Glomerular endothelial cell (primary cell): ENCODE measurements at places on chromosomes 6 and 20.
A peak's percentile ranks its signal among the peaks of the same experiment; 100 is the strongest.

GRCh38 chr6:29631860-29632731 lies 887 bp downstream of the GABBR1 start:
- no peak for DNase-seq

DNA sequence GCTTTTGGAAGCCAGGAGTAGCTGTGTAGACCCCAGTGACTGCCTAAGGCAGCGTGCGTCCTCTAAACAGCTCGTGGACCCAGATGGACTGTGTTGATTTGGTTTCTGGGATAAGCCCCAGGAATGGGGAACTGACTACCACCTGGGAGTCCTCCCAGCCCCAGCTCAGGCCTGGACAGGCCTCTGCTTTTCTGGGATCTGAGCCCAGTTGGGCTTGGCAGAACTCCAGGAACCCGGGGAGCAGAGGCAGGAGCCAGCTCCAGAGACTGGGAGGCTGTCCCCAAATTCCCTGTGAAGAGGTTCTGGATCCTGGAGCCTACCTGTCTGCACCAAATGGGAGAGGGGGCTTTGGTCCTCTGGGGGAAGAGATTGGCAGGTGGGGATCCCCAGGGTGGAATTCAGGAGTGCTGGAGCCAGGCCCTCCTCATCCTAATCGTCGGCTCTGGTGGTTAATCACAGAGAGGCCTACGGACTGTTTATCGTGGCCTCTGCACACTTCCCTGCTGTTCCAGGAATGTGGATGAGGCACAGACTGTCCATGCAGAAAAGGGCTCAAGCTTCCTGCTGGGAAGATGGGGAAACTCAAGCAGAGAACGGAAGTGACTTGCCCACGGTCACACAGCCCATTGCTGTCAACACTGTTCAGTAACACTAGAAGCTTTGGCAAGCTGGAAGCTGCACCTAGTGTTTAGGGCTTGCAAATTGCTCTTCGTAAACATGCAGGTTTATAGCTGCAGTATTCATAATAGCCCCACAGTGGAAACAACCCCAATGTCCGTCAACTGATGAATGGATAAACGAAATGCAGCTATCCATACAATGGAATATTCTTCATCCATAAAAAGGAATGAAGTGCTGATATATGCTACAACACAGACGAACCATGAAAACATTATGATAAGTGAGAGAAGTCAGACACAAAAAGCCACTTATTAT lies 100.6 kb downstream of the KCNB1 start:
- DNase-seq, result no peak

DNA sequence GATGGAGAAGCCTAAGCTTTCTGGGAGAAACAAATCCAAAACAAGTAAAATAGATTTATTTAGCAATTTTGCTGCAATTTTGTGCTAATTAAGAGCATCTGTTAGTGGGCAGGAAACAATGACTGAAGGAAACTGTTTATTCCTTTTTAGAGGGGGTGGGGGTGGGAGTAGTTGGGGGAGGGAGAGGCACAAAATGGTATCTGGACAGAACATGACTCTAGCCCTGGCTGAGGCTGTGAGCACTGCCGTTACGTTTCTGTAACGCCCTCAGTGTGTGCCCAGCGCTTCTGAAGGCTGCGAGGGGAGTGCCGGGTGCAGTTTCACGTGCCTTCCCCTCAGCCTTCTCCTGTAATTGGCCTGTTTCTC lies 28.8 kb downstream of the METTL24 start:
- DNase-seq, result no peak

DNA sequence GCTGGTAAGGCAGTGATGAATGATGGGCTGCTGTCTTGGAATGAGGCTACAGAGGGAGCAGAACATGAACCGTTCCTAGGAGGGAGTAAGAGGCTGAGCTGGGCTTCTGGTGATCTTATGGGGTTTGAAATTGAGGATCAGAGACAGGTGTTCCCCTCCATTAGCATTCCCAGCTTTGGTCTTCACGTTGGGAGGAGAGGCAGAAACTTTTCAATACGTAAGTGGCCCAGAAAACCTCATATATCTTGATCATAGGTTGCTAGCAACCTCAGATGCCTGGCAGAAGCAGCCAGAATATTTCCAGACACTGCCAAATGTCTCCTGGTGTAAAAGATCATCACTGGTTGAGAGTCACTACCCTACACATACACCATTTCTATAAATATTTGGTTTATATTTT lies 167.1 kb downstream of the INSM1 start:
- no peak for DNase-seq

- DNase-seq, result no peak
Observed at GRCh38 chr20:9388160-9388812, 126.1 kb upstream of the LAMP5 start.

DNA sequence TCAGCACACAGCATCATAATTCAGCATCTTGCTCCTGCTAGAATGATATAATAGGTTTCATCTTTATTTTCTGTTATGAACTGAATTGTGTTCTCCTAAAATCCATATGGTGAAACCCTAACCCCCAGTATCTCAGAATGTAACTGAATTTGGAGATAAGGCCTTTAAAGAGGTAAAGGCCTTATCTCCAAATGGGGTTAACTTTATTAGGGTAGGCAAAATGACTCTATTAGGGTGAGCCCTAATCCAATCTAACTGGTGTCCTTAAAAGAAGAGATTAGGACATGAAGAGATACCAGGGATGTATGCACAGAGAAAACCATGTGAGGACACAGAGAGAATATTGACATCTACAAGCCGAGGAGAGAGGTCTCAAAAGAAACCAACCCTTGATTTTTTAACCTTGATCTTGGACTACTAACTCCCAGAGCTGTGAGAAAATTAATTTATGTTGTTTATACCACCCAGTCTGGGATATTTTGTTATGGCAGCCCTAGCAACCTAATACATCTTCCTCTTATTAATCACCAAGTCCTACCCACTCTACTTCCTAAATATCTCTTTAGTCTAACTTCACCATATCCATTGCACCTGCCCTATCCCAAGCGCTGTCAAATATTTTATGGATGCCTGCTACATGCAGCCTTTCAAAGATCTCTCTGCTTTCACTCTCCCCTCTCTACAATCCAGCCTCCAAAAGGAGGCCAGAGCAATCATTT lies 8.5 kb upstream of the MRS2 start:
- DNase-seq, result no peak

- DNase-seq, result no peak
Observed at GRCh38 chr6:108463784-108464183, 96.9 kb upstream of the FOXO3 start.

- peak; percentile 23 for DNase-seq
Observed at GRCh38 chr6:25889877-25890853, 16.1 kb upstream of the SLC17A3 start.

DNA sequence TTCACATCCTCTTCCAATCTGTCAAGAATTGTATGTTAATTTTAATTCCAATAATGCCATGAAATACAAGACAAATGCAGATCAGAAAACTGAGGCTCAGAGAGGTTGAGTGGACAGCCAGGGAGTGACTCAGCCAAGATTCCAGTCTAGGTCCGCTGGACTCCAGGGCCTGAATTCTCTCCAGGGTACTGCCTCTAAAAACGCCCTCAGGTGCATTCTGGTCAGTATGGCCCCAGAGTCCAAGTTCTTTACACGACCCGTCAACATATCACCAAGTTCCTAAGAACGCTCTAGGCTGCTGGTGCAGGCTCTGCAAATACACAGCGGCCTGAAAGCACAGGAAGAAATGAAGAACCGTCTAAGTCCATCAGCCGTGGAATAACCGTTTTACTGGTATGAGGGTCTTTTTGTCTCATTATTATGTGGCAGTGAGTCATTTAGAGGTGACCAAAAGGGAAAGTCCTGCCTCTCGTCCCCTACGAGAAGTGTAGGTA lies 709 bp upstream of the ASXL1 start:
- no peak for DNase-seq

GRCh38 chr6:71034563-71035345 lies 77.9 kb upstream of the B3GAT2 start:
- DNase-seq, result no peak

GRCh38 chr6:33694401-33694931 lies 17.0 kb downstream of the UQCC2 start:
- DNase-seq, result no peak

- no peak for DNase-seq
Observed at GRCh38 chr6:35611240-35611639, 77.5 kb downstream of the FKBP5 start.

DNA sequence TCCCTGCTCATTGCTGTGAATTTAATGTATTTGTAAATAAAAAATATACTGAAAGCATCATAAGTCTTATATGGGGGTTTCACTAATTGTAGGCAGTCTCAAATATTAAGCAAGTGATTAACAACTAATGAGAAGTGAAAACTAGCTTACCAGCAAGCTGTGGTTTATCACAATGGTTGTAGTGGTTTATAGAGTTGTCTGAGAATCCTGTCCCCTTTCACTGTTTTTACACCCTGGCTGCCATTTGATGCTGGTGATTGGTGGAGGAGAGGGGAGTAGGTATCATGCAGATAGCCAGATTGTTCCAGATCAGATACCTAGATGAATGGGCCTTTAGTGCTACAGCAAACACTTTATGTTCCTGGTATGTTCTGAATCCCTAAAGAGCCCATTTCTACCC lies 6.0 kb downstream of the MKKS start:
- no peak for DNase-seq

DNA sequence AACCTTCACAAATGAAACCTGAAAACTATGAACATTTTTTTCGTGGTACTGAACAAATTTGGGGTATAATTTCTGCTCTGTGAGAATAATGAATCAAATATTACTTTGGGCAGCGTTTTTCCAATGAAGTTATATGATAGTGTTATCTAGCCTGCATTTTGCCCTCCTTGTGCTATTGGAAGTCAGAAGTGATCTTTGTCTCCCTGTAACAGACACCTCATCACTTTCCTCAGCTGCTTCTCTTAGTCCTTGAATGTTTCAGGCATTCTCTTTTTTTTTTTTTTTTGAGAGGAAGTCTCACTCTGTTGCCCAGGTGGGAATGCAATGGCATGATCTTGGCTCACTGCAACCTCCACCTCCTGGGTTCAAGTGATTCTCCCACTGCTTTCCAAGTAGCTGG lies 10.2 kb downstream of the DDX27 start:
- no peak for DNase-seq

DNA sequence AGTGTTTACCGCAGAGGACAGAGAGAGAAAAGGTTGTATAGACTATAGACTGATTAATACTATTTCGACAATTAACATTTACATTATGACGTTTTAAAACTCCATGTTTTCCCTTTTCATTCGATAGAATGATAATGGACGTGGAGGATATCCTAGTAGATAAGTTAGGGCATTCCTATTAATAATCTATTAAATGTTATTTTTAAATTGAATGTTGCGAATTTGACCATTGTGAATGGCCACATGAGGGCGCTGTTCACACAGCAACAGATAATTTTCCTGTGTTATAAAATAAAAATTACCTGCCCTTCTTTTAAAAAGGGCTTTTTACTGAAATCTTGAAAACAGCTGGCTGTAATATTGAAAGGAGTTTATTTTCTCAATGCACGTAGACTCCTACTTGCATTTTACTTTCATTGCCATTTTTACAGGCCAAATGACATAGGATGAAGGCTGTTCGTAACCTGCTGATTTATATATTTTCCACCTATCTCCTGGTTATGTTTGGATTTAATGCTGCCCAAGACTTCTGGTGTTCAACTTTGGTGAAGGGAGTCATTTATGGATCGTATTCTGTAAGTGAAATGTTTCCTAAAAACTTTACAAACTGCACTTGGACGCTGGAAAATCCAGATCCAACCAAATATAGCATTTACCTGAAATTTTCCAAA lies 3.3 kb downstream of the ADGRB3 start:
- DNase-seq, result no peak

GRCh38 chr20:43727980-43728590 lies 1.3 kb upstream of the GTSF1L start:
- DNase-seq, result no peak
